Right ventricle myocardium superior (tissue), 1 donor: ENCODE measurements at places on chromosomes 6 and 20. TPM values are rescaled to one million over a fixed set of nuclear protein-coding genes. Genes with fewer than 3 reads are reported as not detected.

OSTM1 gene
- 35.4 TPM for total RNA-seq

OR12D3 gene
- total RNA-seq: not detected

DNA sequence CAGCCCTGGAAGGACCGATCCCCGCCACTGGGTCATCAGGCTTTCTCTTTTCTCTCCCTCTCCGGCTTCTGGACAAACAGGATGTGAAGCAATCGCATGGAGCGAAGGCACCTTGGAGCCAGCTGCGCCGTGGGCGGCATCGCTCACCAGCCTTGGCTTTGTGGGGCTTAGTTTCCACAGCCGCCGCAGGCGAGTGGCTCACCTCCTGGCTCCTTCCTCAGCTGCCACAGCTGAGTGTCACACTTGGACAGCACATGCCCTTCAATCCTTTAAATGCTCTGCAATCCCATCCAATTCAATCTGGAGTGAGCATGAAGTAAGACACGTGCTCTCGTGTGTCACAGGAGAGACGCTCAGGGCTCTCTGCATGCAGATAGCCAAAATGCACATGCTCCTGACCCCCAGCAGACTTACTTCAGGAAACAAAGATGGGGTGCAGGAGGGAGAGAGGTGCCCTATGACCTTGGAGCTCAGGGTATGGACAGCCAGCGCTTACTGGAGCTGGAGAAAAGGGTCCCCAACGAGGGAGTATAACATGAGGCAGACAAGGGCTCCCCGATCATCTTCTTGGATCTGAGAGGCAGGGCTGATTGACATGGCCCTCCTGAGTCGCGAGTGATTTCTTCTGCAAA, 70.9 kb downstream of the BMP7 start:
- no peak for DNase-seq

DNA sequence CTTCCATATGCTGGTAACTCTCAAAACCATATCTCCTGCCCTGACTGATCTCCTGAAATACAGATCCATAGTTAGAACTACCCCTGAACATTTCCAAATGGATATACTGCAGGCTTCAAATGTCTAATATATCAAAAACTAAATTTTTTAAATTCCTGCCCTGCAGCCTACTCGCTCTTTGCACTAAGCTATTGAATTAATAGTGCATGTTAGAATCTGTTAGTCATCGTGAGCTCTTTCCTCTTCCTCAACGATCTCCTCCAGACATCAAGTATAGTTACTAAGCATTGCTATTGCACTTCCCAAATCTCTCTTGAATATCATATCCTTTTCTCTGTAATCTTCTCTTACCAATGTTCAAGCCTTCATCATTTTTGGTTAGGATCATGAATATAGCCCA, 26.0 kb upstream of the RSPO3 start:
- DNase-seq: no peak

DNA sequence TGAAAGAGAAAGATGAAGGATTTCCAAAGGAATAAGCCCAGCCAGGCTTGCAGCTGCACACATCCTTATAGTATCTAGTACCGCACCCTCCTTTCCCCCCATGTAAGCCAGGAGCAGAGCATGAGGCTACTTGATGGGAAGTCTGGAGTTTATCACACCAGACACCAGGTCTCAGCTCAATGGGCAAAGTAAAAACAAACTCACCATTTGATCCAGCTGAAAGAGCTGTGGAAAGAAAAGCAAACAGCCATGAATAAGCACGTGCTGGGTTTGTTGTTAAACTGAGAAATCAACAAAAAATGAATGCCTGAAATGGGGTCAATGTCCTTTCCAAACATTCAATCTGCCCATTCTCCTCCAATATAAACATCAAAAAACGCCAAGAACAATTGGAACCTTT, 50.6 kb upstream of the MAP7 start:
- DNase-seq: no peak

- DNase-seq: no peak
Observed at GRCh38 chr6:69668916-69669315, 127.9 kb downstream of the LMBRD1 start.

GRCh38 chr6:51077821-51078518, 259.3 kb downstream of the TFAP2B start:
- DNase-seq: no peak

- DNase-seq: no peak
Observed at GRCh38 chr6:122035173-122035572, 364.3 kb upstream of the HSF2 start.
